GM18507 (cell line): ENCODE measurements at places on chromosomes 6 and 20.

- no peak for DNase-seq
Measured at GRCh38 chr20:63934271-63935068, 21.7 kb downstream of the UCKL1 start.

DNA sequence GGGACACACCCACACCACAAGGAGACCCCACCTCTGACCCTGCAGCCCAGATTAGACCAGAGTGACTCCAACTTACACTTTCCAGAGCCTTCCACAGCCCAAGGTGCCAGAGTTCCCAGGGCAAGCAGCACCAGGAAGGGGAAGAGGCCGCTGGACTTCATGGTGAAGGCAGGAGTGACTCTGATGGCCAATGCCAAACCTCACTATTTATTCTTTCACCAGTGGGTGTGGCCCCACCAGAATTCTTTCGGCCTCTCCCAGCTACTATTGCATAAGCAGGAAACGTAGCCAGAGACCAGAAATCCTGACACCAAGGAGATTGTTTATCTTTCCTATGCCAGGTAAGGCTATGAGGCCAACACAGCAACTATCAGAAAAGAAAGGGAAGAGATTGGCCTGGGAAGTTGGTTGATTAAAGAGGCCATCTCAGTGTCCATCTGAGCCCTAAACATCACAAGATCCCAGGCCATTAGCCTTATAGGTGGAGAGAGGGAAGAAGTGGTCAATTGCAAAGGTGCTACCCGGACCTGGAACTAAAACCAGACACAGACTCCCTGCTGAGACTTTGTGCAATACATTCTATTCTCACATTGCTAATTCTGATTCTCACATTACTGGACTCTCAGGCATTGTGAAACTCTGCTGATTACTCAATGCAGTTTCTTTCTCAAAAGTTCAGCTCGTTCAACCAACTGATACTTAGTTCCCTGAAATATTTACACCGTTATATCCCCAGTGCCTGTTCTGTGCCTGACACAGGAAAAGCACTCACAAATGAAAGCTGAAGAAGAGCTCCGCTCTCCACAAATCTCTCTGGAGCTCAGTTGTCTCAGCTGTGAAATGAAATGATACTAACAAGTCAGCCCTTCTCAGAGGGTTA, at the start of gene SLPI:
Gene SLPI, minus strand, starts transcription at position 182 of the 880 bp plus-strand sequence. Its CDS starts 21 bp downstream, at position 161.
- DNase-seq = no peak

DNA sequence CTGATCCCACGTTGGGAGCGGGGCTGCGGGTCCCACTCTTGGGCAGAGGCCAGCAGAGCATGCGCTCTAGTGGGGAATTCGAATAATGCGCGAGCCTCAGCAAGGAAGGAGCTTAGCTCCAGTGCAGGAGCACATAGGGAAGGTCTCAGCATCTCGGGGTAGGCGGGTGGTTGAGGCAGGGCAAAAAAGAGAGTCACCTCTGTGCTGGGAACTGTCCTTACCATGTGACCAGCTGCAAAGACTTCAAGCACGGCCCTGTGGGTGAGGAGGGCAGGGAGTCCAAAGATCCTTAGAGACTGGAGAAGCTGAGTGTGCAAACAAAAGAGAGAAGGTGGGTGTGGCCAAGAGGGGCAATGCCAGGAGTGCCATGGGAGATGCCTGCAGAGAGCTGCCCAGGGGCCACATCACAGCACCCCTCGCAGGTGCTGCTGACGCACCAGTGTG, 79.2 kb upstream of the CD93 start:
- DNase-seq = no peak

DNA sequence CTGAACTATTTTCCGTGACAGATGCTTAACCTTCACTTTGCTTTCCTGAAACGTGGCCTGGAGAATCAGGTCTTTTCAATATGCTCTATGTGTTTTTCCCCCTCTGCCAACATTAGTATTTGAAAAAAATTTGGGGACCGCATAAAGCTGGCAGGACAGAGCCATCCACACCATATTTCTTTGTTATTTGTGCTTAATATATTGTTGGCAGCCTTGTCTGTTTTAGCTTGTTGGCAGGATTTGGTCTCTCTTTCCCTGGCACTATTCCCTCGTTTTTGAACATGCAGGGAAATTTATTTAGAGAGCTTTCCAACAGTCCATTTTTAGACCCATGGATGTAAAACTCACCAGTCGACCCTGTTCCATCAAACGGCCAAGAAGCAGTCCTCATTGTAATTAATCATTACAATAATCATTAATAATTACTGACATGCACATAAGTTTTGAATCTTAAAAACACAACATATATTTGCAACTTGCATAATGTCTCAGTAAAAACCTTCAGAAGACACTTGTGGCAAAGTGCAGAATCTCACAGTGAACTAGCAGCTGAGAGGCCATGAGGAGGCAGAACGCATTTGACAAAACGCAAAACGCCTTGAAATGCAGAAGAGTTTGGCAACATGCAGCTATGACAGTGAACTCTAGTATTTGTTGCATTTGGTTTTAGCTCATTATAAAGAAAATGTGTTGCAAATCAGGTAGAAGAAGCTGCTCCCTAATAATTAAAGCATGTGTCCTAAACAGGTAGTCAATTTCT, 514.2 kb downstream of the C6orf118 start:
- no peak for DNase-seq

DNA sequence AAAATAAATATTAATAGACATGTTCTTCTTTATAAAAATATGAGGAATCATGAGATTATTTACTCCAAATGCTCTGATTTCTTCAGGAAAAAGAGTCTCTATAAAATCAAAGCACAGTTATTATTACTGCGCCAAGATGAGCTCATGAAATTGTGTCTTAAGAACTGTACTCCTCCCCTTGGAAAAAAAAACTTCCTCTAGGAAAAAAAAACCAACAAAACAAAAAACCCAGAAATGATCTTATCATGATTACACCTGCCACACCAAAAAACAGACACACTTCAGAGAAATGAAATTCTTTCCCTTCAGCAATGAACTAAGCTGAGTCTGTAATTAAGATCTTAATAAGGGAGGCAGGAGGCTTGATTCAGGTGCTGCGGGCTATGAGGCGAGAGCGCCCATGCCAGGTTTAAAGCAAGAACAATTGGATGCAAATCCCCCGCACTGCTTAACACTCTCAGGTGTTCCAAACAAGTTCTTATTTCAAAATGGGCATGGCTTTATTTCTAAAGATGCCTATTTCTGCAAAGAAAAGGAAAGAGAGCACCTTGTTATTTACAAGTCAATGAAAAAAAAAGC, 9.1 kb downstream of the NEDD9 start:
- no peak for DNase-seq

DNA sequence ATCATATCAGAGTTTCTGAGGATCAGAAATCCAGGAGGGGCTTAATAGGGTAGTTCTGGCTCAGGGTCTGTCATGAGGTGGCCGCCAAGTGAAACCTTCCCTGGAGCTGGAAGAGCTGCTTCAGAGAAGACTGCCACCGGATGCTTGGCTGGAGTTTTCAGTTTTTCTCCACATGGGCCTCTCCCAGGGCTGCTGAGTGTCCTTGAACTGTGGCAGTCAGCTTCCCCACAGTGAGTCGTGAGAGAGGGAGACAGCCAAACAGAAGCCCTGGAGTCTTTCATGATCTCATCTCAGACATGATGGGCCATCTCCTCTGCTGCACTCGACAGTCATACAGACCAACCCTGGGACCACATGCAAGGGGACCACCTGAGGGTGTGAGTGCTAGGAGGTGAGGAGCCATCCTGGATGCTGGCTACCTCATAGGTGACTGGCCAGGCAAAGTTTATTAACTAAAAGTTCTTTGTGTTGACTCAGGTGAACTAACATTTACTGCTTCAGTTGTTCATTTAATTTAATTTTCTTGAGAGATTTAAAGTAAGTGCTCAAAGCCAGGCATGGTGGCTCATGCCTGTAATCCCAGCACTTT, 71.5 kb downstream of the SHLD1 start:
- no peak for DNase-seq

- DNase-seq = no peak
Measured at GRCh38 chr20:32742322-32743236, 688 bp downstream of the COMMD7 start.

GRCh38 chr6:91443405-91443804, 856.5 kb upstream of the MAP3K7 start:
- no peak for DNase-seq

- DNase-seq = no peak
Measured at GRCh38 chr20:9884666-9885065, 45.8 kb upstream of the PAK5 start.

DNA sequence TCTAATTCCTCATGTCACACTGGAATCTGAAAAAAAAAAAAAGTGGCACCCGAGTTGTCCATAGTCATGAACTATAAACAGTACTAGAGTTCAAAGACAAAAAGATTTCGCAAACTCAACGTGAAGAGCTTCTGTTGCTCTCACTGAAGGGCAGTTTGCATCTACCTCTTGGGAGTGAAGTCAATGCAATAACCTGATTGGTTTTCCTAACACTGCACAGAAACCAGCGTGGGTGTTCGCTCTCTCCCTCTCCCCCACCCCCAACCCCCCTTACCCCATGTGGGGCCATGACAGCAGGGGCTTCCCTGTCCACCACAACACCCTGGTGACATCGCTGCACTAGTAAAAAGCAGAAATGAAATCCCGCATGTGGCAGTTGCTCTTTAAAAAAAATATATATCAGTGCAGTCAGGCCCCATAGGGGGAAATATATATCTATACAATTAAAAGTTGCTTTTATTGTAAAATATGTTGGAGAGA, 66.9 kb downstream of the GMPR start:
- peak; percentile 64 for DNase-seq

DNA sequence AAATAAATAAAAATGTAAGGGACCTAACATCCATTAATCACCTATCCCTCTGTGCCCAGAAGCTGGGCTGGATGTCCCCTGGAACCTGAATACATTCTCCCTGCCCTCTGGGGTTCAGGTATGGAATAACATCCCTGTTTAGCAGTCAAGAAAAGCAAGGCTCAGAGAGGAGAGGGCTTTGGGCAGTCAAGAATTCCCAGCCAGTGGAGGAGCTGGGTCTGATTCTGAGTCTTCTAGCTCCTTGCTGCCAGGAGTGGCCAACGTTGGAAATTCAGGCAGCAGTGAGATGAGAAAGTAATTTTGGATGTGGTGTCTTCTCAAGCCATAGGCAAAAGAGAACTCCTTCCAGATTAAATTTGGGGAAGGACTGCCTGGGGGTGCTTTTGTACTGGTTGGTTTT, 42.6 kb upstream of the ZNFX1 start:
- no peak for DNase-seq

GRCh38 chr20:14536738-14537137, 199.3 kb upstream of the FLRT3 start:
- no peak for DNase-seq

GRCh38 chr6:16548121-16548520, 213.1 kb downstream of the ATXN1 start:
- no peak for DNase-seq

- no peak for DNase-seq
Measured at GRCh38 chr20:43955750-43956191, 41.1 kb downstream of the TOX2 start.

GRCh38 chr6:152554851-152555250, 82.3 kb downstream of the SYNE1 start:
- no peak for DNase-seq

DNA sequence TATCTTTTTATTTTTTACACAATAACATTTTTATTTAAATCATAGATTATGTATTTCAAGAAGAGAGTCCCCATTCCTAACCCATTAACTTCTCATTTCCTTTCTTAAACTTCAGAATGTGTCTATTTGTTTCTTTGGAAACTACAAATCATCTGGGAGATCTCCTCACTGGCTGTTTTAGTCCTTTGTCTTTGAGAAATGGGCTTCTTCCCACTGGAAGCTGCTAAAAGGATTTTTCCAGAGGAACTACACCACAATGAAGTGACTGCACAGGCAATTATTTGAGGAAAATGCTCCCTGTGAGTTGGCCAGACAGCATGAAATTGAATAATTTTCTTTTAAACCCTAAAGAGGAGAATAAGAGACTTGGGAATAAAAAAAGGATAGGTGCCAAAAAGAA, 119.1 kb downstream of the TENT5A start:
- no peak for DNase-seq
